Stimulated activated CD4-positive, alpha-beta T cell treated with anti-CD3 and anti-CD28 coated beads, Interleukin-4, amount 100 ng/mL, for 1 hour (primary cell): ENCODE measurements at places on chromosomes 5 and 9.

DNA sequence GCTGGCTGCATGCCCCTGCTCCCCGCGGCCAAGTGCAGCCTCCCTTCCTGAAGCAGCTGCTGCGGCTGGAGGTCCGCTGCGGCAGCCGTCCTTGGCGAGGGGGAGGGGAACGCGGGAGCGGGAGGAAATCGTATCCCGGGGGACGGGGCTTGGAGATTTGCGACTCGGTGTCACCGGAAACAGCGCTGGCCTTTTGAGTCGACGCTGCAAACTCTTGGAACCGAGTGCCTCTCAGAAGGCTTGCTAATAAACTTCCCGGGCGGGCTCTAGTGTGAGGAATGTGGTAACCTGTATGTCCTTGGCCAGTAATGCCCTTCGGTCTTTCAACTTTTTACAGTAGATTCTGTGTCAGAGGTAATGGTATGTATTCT is 82.7 kb downstream of the PTPDC1 start:
- no peak for DNase-seq

DNA sequence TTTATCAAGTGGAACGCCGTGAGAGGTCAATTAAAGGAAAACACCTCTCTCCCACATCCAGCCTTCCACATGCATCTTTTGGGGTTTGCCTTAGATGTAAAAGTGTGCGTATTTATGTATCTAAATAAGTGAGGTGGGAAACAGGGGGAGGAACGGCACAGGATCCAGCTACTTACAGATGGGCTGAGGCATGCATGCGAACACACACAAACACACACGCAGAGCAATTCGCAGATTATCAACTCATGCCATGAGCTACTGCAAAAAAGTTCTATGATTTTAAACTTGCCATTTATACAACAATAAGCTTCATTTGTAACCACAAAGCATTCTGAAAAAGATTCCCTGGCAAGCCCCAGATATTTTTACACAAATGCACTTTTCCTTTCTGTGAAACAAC is 242.1 kb downstream of the BNC2 start:
- no peak for DNase-seq

DNA sequence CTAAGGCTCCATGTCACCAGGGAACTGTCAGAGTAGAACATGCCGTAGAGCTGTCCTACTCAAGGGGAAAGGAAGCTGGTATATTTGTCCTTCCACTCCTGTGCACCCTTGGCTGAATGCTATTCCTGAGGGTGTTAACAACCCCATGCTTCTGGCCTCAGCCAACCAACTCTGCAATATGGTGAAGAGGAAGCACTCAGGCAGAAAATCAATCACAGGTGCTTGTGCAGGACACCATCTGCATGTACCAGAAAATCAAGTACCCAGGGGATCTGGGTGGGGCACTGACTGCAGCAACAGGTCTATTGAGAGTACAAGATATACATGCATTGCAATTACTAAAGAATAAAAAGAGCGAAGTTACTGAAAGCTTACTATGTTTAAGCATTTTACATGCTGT is 51.4 kb upstream of the NEK6 start:
- DNase-seq: no peak

GRCh38 chr5:178940569-178941360 is at the start of gene ZNF454:
Gene ZNF454, plus strand, starts transcription at chr5:178941198. Its CDS starts 1,594 bp downstream, at chr5:178942792.
- DNase-seq: no peak

DNA sequence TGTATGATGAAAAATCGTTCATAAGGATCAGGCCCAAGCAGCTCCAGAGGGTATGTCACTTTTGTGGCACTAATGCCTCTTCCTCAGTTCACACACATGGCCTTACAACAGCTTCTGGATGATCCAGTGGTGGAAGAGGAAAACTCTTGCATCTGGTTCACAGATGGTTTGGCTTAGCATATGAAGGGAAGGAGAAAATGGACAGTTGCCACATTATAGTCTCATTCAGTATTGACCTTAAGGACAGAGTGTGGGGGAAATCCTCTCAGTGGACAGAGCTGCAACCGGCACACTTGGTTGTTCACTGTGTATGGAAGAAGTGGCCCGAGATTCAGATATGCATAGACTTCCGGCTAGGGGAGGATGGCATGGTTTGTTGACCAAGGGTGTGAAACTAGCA is 22.8 kb downstream of the C9orf57 start:
- DNase-seq: no peak

GRCh38 chr9:126488881-126489404 is 124.8 kb upstream of the LMX1B start:
- no peak for DNase-seq

- no peak for DNase-seq
Observed at GRCh38 chr5:112083623-112084022, 326.6 kb upstream of the NREP start.

DNA sequence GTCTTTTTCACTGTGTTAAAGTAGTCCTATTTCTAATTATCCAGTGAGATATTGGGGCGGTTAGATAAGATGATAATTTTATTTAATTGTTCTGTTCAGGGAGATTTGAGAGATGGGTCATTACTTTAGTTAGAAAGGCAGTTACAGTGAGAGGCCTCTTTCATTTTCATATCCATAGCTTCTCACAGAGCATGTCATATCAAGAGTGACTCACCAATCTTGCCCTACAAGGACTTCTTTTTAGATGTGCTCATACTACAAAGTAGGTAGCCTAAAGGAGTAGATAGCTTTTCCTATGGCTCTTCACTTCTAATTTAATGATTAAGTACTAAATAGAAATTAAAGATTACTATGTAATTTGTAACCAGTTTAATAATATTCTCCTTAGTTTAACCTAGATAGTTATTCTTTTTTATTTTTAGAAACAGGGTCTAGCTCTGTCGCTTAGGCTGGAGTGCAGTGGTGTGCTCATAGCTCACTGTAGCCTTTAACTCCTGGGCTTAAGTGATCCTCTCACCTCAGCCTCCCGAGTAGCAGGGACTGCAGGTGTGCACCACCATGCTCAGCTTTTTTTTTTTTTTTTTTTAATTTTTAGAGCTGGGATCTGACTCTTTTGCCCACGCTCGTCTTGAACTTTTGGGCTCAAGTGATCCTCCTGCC is 71.0 kb downstream of the FER start:
- no peak for DNase-seq
